ENCODE measurements at places on chromosomes 13 and 19. TPM values are rescaled to one million over a fixed set of nuclear protein-coding genes. Genes with fewer than 3 reads are reported as not detected.
A peak's percentile ranks its signal among the peaks of the same experiment; 100 is the strongest.

The C13orf42 gene
- total RNA-seq, result not detected

The ERCC1 gene
- total RNA-seq, result 247 TPM

The NFIC gene
- total RNA-seq, result 27.6 TPM

The KLK12 gene
- total RNA-seq, result not detected

The SULT2A1 gene
- not detected for total RNA-seq

The GTF2F1 gene
- 46.9 TPM for total RNA-seq

The CADM4 gene
- total RNA-seq, result 0.06 TPM

The LYL1 gene
- total RNA-seq, result not detected

The ZIC2 gene
- total RNA-seq, result 0.32 TPM

The COL5A3 gene
- 0.38 TPM for total RNA-seq

The ZNF615 gene
- 3.5 TPM for total RNA-seq

DNA sequence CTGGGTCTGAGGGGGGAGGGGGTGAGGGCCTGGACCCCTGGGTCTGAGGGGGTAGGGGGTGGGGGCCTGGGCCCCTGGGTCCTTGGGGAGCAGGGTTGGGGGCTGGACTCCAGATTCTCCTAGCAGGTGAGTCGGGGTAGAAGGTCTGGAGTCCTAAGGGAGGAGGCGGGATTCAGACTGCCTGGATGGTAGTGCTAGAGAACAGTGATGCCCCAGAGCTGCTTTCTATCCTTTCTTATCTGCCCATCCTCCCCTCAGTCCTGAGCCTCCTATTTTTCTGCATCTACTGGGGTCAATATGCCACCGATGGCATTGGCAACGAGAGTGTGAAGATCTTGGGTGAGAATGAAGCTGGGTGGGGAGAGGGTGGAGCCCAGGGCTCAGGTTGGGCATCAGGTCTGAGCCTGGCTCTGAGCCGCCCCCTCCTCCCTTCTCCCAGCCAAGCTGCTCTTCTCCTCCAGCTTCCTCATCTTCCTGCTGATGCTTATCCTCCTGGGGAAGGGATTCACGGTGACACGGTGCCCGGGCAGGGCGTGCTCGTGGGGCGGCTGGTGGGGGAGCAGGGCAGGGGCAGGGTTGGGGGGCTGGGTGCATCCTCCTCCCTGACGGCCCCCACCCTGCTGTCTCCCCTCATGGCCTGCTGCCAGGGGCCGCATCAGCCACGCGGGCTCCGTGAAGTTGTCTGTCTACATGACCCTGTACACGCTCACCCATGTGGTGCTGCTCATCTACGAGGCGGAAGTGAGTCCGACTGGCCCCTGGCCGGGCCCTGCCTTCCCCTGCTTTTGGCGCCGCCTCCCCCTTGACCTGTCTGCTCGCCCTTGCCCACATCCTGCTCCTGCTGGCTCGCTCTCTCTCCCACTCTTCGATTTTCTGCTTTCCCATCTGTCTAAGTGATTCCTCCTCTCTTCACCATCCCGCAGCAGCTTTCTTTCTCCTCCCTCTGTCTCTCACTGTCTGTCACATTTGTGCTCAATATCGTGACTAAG lies 3.4 kb downstream of the TMEM145 start:
- DNase-seq, result no peak
- H3K4me1 ChIP-seq, result peaks cover 9% of the 10 kb centered on the region
- H3K27me3 ChIP-seq, result peaks cover 30% of the 10 kb centered on the region
- no peaks in the 10 kb centered on the region for H3K36me3 ChIP-seq
- no peak overlapping the region for H3K4me3 ChIP-seq
- no peak overlapping the region for H3K27ac ChIP-seq

GRCh38 chr19:50858886-50859285 lies 4.2 kb downstream of the KLK3 start:
- no peaks in the 10 kb centered on the region for H3K36me3 ChIP-seq
- DNase-seq, result no peak
- no peaks in the 10 kb centered on the region for H3K27me3 ChIP-seq

DNA sequence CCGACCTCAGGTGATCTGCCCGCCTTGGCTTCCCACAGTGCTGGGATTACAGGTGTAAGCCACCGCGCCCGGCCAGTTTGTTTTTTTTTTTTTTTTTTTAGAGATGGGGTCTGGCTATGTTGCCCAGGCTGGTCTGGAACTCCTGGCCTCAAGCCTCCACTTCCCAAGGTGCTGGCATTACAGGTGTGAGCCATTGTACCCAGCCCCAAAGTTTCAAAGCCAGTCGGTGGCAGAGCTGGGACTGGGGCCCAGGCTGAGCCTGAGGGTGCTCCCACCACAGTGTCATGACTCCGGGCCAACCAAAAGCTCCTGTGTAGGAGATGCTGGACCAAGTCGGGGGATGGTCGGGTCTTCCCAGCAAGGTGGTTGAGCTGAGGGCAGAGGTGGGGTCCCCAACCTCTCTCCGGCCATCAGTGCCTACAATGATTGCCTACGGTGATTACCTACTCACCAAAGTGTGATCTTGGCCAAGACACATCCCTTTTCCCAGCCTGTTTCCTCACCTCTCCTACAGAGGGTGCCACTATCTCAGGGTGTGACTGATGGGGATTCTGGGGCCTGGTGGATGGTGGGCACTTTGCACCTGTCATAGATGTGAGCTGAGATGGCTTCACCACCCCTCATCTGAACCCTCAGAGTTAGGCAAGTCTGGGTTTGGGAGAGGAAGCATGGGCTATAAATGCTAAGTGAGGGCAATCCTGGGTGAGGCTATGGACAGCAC lies 5.9 kb upstream of the SAMD1 start:
- peaks cover 32% of the 10 kb centered on the region for H3K36me3 ChIP-seq
- no peak for DNase-seq
- no peaks in the 10 kb centered on the region for H3K27me3 ChIP-seq
- peaks cover under 1% of the 10 kb centered on the region for H3K4me1 ChIP-seq

- H3K4me3 ChIP-seq, result no peak overlapping the region
- H3K36me3 ChIP-seq, result no peaks in the 10 kb centered on the region
- H3K27ac ChIP-seq, result no peak overlapping the region
- H3K4me1 ChIP-seq, result peaks cover 7% of the 10 kb centered on the region
Observed at GRCh38 chr19:1074544-1075283, 7.7 kb downstream of the ARHGAP45 start.

GRCh38 chr13:112213467-112214255 lies 146.7 kb downstream of the SOX1 start:
- no peaks in the 10 kb centered on the region for H3K4me1 ChIP-seq
- no peaks in the 10 kb centered on the region for H3K36me3 ChIP-seq
- no peak overlapping the region for H3K27ac ChIP-seq
- peaks cover 57% of the 10 kb centered on the region for H3K27me3 ChIP-seq
- no peak overlapping the region for H3K4me3 ChIP-seq
- no peak for DNase-seq

- H3K36me3 ChIP-seq, result 0 out of 2 replicates have a peak, but pooled peaks cover 3% of the 10 kb centered on the region
- H3K27me3 ChIP-seq, result peaks cover 42% of the 10 kb centered on the region
- no peak overlapping the region for H3K27ac ChIP-seq
Observed at GRCh38 chr19:11479090-11479897, 1.6 kb downstream of the ELAVL3 start.

DNA sequence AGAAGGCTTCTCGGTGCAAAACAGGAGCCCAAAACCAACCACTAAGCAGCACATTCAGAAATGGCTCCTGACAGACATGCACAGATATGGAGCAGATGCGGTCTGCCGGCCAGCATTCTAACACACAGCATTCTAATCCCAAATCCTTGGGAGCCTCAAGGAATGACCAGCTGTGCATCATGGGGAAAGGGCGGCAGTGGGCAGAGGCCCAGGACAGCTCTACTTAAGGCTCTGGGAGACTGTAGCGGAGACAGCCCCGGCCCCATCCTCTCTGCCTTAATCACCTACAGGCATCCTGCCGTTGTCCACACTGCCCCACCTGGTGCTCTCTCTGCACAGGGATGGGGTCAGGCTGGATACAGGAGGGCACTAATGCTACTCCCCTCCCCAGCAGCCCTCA lies 1016.0 kb downstream of the UQCRFS1 start:
- H3K4me3 ChIP-seq, result no peak overlapping the region
- no peak for DNase-seq
- no peak overlapping the region for H3K27ac ChIP-seq

- DNase-seq, result no peak
- no peak overlapping the region for H3K4me3 ChIP-seq
- H3K4me1 ChIP-seq, result no peaks in the 10 kb centered on the region
- H3K36me3 ChIP-seq, result peaks cover 29% of the 10 kb centered on the region
- no peaks in the 10 kb centered on the region for H3K27me3 ChIP-seq
Observed at GRCh38 chr19:57380923-57381322, 8.7 kb upstream of the ZNF548 start.

GRCh38 chr13:108352599-108352998 lies 83.1 kb downstream of the TNFSF13B start:
- H3K4me1 ChIP-seq, result no peaks in the 10 kb centered on the region
- H3K27me3 ChIP-seq, result peaks cover 52% of the 10 kb centered on the region

DNA sequence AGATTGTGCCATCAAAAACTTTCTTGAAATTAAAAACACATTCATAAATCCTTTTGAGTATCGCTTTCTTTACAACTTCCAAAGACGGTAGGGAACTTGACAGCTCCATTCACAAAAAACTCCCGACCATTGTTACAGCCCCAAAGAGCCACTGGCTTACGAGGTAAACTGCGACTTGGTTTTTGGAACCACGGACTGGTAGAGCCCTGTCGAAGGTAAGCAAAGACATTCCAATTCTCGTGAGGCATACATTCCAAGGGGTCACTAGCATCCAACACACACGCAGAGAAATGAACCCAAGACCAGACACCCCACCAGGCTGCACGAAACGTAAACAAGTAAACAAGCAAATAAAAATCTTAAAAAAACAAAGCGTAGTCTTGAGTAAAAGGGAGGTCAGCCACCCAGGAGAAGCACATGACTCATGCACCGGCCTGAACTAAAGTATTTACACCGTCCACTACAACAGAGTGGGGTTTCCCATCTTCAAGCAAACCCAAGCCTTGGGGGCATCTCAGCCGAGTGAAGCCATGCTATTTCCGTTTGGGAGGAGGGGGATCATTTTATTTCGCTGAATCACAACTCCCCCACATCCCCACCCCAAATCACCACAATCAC lies 1.4 kb downstream of the BRD4 start:
- peak overlapping the region; percentile 99 for H3K27ac ChIP-seq
- H3K4me3 ChIP-seq, result peak overlapping the region; percentile 95
- peaks cover 54% of the 10 kb centered on the region for H3K4me1 ChIP-seq
- peak; percentile 98 for DNase-seq
- H3K27me3 ChIP-seq, result no peaks in the 10 kb centered on the region

DNA sequence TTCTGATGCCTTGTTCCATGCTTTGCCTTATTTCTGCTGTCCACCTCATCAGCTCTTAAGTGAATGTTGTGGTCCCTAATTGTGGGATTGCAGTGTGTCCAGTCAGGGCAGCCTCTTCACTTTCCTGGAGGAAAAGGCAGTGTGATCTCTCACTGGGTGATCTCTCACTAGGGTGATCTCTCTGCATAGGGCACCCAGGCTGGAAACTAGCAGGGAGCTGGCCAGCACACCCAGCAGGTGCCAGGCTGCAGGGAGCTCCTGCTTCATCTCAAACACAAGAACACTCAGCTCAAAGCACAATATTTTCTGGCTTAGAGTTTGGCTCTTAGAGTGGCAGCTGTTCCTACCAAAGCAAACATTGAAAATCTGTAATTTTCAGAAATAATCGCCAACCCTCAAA lies 36.5 kb upstream of the TSHZ3 start:
- H3K27ac ChIP-seq, result no peak overlapping the region
- no peak overlapping the region for H3K4me3 ChIP-seq
- no peaks in the 10 kb centered on the region for H3K4me1 ChIP-seq
- no peaks in the 10 kb centered on the region for H3K36me3 ChIP-seq
- DNase-seq, result no peak
- no peaks in the 10 kb centered on the region for H3K27me3 ChIP-seq

DNA sequence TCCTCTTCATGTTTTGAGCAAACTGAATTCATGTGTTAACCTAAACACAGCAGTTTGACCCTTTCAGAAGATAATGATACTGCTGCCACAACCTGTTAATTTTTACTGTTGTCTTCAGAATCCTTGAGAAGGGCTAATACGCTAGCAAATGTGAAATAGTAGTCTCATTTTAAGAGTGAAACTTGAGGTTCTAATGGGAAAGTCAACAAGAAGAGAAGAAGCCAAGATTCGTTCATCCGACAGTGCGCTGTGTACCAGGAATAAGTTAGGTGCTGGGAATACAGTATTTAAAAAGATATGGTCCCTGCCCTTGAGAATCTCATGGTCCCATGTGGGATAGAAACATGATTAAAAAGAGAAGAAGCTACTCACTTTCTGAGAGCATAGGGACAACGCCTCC lies 134.4 kb downstream of the KL start:
- H3K27me3 ChIP-seq, result no peaks in the 10 kb centered on the region
- no peaks in the 10 kb centered on the region for H3K4me1 ChIP-seq
- H3K27ac ChIP-seq, result no peak overlapping the region
- peaks cover 8% of the 10 kb centered on the region for H3K36me3 ChIP-seq
- no peak overlapping the region for H3K4me3 ChIP-seq
- no peak for DNase-seq

DNA sequence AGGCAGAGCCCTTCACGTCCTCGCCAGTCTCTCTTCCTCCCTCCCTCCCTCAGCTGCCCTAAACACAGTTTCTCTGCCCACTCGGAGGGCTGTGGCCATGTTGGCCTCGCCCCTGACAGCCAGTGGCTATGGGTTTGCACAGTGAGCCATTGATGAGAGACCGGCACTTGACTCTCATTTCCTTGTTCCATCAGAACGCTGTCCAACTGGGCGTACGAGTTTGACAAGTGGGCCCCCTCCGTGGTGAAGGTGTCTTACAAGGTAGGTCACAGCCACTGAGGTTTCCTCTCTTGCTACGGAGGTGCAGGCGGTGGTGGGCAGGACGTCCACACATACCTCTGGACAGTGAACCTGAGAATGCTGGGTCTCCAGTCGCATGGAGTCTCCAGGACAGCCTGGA lies 57.9 kb downstream of the SMARCA4 start:
- H3K4me1 ChIP-seq, result no peaks in the 10 kb centered on the region
- H3K36me3 ChIP-seq, result peaks cover 93% of the 10 kb centered on the region
- H3K27ac ChIP-seq, result no peak overlapping the region
- H3K27me3 ChIP-seq, result no peaks in the 10 kb centered on the region
- no peak for DNase-seq

DNA sequence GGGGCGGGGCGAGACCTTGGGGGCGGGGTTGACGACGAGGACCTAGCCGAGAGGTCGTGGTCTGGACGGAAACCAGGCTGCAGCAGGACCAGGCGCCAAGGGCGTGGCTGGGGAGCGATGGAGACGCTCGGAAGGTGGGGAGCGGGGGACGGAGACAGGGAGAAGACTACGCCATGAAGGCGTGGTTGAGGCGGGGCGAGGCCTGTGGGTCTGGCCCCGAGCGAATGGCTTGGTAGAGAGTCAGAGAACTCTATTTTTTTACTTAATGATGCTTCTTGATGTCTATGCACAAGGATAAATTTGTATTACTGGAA lies 674 bp upstream of the FBXL12 start:
- DNase-seq, result no peak
- H3K4me3 ChIP-seq, result peak overlapping the region; percentile 23
- H3K4me1 ChIP-seq, result peaks cover 14% of the 10 kb centered on the region

GRCh38 chr13:90510319-90510718 lies 837.2 kb upstream of the MIR17HG start:
- H3K4me3 ChIP-seq, result no peak overlapping the region
- H3K36me3 ChIP-seq, result no peaks in the 10 kb centered on the region
- no peak overlapping the region for H3K27ac ChIP-seq
- H3K27me3 ChIP-seq, result no peaks in the 10 kb centered on the region
- DNase-seq, result no peak

All from SJSA1 (cell line).